IMR-90 (cell line): ENCODE measurements at places on chromosomes 3 and 15. TPM values are rescaled to one million over a fixed set of nuclear protein-coding genes. Genes with fewer than 3 reads are reported as not detected.
A peak's percentile ranks its signal among the peaks of the same experiment; 100 is the strongest.

DNA sequence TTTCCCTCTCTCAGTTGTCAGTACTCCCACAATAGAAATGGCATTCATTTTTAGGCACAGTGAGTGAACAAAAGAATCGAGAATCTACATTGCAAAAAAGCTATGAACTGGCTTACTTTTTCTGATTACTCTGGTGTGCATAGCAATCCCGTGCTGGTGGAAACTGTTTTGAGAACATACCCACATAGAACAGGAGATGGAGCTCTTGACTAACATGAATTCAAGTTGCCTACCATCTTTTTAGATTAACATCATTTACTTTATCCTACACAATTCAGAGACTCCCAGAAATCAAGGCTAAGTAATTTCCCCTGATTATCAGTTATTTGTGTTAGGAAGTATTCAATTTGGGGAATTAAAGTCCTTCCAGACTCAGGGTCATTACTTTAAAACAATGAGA is 326.6 kb downstream of the ARPP21 start:
- H3K27ac ChIP-seq = no peak overlapping the region
- no peaks in the 10 kb centered on the region for H3K36me3 ChIP-seq
- no peaks in the 10 kb centered on the region for H3K4me1 ChIP-seq
- no peaks in the 10 kb centered on the region for H3K27me3 ChIP-seq

GORASP1 gene
- 25.8 and 35.0 TPM in 2 replicates for total RNA-seq

GRCh38 chr15:77069521-77070121 is 1.3 kb downstream of the TSPAN3 start:
- H3K4me1 ChIP-seq = peaks cover 9% of the 10 kb centered on the region; the same call in 1 of the 2 replicates
- no peak overlapping the region; the same call in 1 of the 2 replicates for H3K27ac ChIP-seq
- no peak for DNase-seq
- 0 out of 2 replicates have a peak, but pooled peaks cover 2% of the 10 kb centered on the region for H3K36me3 ChIP-seq

LRTM1 gene
- total RNA-seq = not detected in 2 replicates

- H3K4me1 ChIP-seq = no peaks in the 10 kb centered on the region
- no peak for DNase-seq
- no peak overlapping the region for H3K27ac ChIP-seq
- no peaks in the 10 kb centered on the region for H3K27me3 ChIP-seq
- H3K4me3 ChIP-seq = no peak overlapping the region
- no peaks in the 10 kb centered on the region for H3K36me3 ChIP-seq
These were observed 268.2 kb upstream of the LYSMD4 start for GRCh38 chr15:100001405-100001804.

GRCh38 chr3:69079269-69080159 is 651 bp downstream of the UBA3 start:
- peak overlapping the region; percentile 55 for H3K27ac ChIP-seq
- H3K4me1 ChIP-seq = peaks cover 9% of the 10 kb centered on the region
- H3K27me3 ChIP-seq = no peaks in the 10 kb centered on the region
- 0 out of 2 replicates have a peak, but pooled peaks cover 3% of the 10 kb centered on the region for H3K36me3 ChIP-seq
- no peak for DNase-seq
- peak overlapping the region; percentile 100 for H3K4me3 ChIP-seq

GRCh38 chr3:98532709-98533571 is 1.2 kb downstream of the GPR15 start:
- H3K4me1 ChIP-seq = no peaks in the 10 kb centered on the region
- H3K4me3 ChIP-seq = no peak overlapping the region
- no peak overlapping the region for H3K27ac ChIP-seq
- no peaks in the 10 kb centered on the region for H3K36me3 ChIP-seq

HDC gene
- not detected in 2 replicates for total RNA-seq
